Effector memory CD8-positive, alpha-beta T cell (primary cell): ENCODE measurements at places on chromosomes 6 and 20.

- peak overlapping the region; percentile 93 for H3K4me3 ChIP-seq
- no peak for DNase-seq
- H3K27me3 ChIP-seq, result no peaks in the 10 kb centered on the region
- H3K36me3 ChIP-seq, result peaks cover 42% of the 10 kb centered on the region
- H3K27ac ChIP-seq, result peak overlapping the region; percentile 32
These were observed 1.9 kb downstream of the DHX16 start for GRCh38 chr6:30670760-30671527.

- peaks cover 3% of the 10 kb centered on the region for H3K36me3 ChIP-seq
- H3K4me1 ChIP-seq, result no peaks in the 10 kb centered on the region
- H3K27me3 ChIP-seq, result peaks cover 36% of the 10 kb centered on the region
These were observed 122.2 kb downstream of the MTFR2 start for GRCh38 chr6:136127873-136128272.

GRCh38 chr6:158086054-158086503 is 82.0 kb downstream of the SERAC1 start:
- H3K27ac ChIP-seq, result peak overlapping the region; percentile 59
- peaks cover 2% of the 10 kb centered on the region for H3K4me1 ChIP-seq

DNA sequence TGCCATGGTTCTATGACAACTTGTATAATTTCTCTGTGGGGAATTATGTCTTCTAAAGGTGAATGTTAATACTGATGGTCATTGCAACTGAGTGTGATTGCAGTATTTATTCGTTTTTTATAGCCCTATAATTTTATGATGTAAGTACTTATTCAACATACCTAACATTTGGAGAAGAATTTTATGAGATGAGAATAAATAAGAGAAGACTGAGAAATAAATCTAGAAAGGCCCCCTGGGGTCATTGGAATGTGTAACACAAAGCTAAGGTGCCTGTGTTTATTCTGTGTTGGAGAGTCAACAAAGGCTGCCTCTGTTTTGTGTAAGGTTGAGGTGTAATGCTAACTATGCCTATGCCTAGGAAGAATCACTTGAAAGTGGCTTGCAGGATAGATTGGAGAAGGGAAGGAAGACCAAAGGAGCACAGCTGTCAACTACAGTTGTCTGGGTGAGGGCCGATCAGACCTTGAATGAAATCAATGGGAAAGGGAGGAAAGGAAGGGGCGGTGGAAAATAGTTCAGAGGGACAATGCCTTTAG is 1076.7 kb downstream of the KIF16B start:
- no peak overlapping the region for H3K4me3 ChIP-seq
- H3K36me3 ChIP-seq, result no peaks in the 10 kb centered on the region
- H3K4me1 ChIP-seq, result no peaks in the 10 kb centered on the region
- H3K27ac ChIP-seq, result no peak overlapping the region
- H3K27me3 ChIP-seq, result no peaks in the 10 kb centered on the region

GRCh38 chr6:166169549-166170421 is 2.1 kb upstream of the TBXT start:
- H3K4me3 ChIP-seq, result no peak overlapping the region
- H3K36me3 ChIP-seq, result no peaks in the 10 kb centered on the region
- H3K27ac ChIP-seq, result no peak overlapping the region
- peaks cover 6% of the 10 kb centered on the region for H3K4me1 ChIP-seq
- no peak for DNase-seq

- H3K27me3 ChIP-seq, result no peaks in the 10 kb centered on the region
- H3K4me3 ChIP-seq, result no peak overlapping the region
- DNase-seq, result no peak
- no peak overlapping the region for H3K27ac ChIP-seq
- no peaks in the 10 kb centered on the region for H3K36me3 ChIP-seq
- H3K4me1 ChIP-seq, result no peaks in the 10 kb centered on the region
These were observed 40.8 kb upstream of the ATXN1 start for GRCh38 chr6:16802071-16802470.

- H3K4me3 ChIP-seq, result no peak overlapping the region
- peaks cover 4% of the 10 kb centered on the region for H3K4me1 ChIP-seq
- H3K27ac ChIP-seq, result no peak overlapping the region
- peaks cover 53% of the 10 kb centered on the region for H3K27me3 ChIP-seq
- DNase-seq, result no peak
- no peaks in the 10 kb centered on the region for H3K36me3 ChIP-seq
These were observed 20.3 kb upstream of the SYNDIG1 start for GRCh38 chr20:24449026-24449720.

DNA sequence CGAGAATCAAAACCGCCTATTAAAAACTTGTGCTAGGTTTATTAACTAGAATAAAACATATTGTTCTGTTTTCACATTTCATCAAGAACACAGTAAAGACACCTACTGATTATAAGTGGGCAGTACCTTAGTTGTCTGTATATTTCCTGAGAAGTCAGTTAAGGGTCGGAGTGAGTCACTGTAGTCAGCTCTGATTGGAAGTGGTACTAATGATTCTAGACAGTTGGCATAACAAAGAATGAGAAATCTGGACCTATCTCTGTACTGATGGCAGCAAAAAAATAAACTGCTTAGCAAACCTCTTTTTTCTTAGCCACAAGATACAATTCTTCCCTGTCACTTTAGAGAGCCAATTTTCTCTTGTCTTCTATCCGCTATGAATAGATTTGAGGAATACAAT is 387.3 kb upstream of the ADGRB3 start:
- no peaks in the 10 kb centered on the region for H3K4me1 ChIP-seq
- H3K27ac ChIP-seq, result no peak overlapping the region
- no peaks in the 10 kb centered on the region for H3K27me3 ChIP-seq
- no peak overlapping the region for H3K4me3 ChIP-seq
- H3K36me3 ChIP-seq, result no peaks in the 10 kb centered on the region

- H3K36me3 ChIP-seq, result no peaks in the 10 kb centered on the region
- H3K4me1 ChIP-seq, result peaks cover 2% of the 10 kb centered on the region
- no peak for DNase-seq
- H3K27ac ChIP-seq, result peak overlapping the region; percentile 52
- no peaks in the 10 kb centered on the region for H3K27me3 ChIP-seq
These were observed 54.1 kb downstream of the FGD2 start for GRCh38 chr6:37059344-37060194.

- H3K4me1 ChIP-seq, result no peaks in the 10 kb centered on the region
- no peaks in the 10 kb centered on the region for H3K27me3 ChIP-seq
- H3K4me3 ChIP-seq, result no peak overlapping the region
- H3K27ac ChIP-seq, result no peak overlapping the region
These were observed 223.4 kb upstream of the FOXA2 start for GRCh38 chr20:22807646-22808244.

GRCh38 chr6:53424976-53425718 is 76.4 kb upstream of the ELOVL5 start:
- H3K4me1 ChIP-seq, result peaks cover 11% of the 10 kb centered on the region
- H3K36me3 ChIP-seq, result no peaks in the 10 kb centered on the region

DNA sequence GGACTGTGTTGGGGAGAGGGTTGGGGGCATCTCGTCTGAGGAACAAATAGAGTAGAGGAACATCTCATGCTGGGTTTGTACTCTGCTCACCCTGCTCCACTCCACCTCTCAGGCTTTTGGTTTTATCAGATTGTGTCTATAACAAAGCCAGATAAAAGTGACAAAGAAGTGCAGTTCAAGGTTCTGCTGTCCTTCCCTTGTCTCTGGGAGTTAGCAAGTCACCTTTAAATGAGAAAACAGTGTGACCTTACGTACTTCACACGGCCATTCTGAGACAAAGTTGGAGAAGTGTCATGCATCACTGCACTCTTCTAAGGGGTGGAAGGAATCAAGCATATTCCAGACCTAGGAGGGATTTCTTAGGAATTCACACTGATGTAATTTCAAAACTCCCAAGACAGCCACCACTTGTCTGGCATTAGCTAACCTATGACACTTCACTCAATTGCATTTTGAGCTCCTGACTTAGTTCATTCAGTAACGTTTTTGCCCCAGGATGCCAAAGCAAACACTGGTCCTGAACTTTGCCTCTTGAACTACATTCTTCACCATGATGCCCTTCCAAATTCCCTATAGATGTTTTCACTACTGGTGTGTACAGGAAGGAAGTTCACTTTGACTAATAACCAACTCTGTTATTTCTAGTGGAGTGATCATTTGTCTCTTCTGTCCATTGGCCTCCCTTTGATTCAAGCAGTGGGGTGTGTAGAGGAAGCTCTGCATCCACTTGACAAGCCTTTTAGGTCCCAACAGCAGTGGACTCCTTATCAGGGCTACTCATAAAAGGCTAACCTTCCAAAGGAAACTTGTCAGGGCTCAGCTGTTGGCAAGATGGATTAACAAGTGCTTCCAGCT is 647.6 kb upstream of the FLRT3 start:
- H3K4me3 ChIP-seq, result no peak overlapping the region
- H3K4me1 ChIP-seq, result no peaks in the 10 kb centered on the region
- no peaks in the 10 kb centered on the region for H3K36me3 ChIP-seq
- H3K27me3 ChIP-seq, result no peaks in the 10 kb centered on the region

DNA sequence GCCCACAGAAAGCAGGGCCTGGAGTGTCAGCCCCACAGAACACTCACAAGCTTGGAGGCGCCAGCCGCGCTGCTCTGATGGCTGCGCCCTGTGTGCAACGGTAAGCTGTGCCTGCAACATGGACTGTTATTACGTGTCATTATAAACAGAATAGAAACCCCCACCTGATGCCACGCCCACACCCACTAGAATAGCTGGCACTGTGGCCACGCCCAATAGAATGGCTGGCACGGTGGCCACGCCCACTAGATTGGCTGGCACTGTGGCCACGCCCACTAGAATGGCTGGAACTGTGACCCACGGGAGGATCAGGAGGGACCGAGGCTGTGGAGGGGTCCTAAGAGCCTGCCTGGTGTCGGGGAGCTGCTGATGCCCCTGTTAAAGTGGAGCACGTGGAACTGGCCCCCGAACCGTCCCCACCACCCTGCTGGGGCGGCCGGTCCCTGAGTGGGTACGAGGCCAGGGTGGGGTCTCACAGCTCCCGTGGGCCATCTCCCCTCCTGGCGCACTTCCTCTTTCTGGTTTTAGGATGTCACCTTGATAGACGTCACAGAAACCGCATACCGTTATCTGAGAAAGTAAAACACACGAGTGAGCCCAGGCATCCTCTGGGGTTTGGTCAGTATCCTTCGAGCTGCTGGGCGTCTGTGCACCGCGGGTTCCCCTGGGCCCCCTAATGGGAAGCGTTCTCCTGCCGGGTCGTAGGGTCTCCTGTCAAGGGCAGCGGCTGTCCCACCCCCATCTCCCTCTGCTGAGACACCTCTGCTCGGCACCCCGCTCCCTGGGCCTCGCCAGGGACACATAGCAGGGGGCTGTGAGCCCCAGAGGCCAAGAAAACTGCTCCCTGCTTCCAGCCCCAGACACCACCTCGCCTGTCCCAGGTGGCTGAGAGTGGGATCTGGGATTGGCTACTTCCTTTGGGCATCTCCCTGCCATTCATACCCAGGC is 25.4 kb downstream of the SLC17A9 start:
- H3K4me3 ChIP-seq, result peak overlapping the region; percentile 66
- DNase-seq, result peak; percentile 84
- peaks cover 87% of the 10 kb centered on the region for H3K27me3 ChIP-seq
- H3K27ac ChIP-seq, result peak overlapping the region; percentile 78

DNA sequence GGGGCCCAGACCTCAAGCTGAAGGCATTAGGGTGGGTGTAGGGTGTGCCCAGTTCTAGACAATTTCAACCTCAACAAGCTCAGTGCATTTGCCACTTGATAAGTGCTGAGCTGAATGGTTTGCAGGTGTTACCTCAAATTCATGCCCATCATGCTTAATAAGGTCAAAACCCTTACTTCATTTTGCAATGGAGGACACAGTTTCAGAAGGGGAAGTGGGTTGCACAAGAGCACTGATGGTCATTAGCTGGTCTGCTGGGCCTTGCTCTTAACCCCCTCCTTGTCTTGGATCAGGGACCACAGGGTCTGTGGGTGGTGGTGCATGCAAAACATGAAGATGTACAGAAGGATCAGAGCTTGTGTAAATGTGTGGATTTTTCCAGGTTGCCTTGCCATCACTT is 71.0 kb upstream of the SIRPA start:
- no peaks in the 10 kb centered on the region for H3K36me3 ChIP-seq
- H3K4me1 ChIP-seq, result no peaks in the 10 kb centered on the region
- no peak overlapping the region for H3K4me3 ChIP-seq
- no peak for DNase-seq

DNA sequence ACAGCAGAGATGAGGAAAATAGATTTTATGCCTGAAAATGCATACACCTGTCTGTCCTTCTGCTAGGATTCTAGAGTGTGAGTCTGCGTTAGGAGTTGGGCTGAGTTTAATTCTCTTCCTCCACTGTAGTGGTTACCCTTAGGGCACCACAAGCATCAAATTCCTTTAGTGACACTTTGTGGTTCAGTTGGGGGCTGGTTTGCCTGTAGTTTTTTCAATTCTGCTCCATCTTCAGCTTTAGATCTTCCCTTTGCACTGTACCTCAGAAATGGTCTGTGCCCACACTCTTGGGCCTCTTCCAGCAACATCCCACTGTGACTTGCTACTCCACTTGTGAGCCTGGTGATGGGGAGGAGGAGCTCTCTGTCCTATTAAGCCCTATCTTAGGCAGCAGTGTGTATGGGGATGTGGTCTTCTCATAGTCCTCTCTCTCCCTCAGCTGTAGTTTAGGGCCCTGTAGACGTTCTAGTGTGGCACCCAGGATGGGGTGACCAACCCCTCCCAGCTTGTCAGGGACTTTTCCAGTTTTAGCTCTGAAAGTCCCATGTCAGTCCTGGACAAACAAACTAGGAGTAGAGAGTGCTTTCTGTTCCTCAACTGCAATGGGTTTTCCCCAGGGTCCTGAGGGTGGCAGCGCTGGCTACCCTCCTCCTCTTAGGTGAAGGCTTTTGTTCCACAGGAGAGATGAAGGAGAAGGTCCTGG is 19.7 kb upstream of the OGFRL1 start:
- no peaks in the 10 kb centered on the region for H3K4me1 ChIP-seq
- peaks cover 16% of the 10 kb centered on the region for H3K27me3 ChIP-seq
- H3K27ac ChIP-seq, result no peak overlapping the region
- H3K4me3 ChIP-seq, result no peak overlapping the region

DNA sequence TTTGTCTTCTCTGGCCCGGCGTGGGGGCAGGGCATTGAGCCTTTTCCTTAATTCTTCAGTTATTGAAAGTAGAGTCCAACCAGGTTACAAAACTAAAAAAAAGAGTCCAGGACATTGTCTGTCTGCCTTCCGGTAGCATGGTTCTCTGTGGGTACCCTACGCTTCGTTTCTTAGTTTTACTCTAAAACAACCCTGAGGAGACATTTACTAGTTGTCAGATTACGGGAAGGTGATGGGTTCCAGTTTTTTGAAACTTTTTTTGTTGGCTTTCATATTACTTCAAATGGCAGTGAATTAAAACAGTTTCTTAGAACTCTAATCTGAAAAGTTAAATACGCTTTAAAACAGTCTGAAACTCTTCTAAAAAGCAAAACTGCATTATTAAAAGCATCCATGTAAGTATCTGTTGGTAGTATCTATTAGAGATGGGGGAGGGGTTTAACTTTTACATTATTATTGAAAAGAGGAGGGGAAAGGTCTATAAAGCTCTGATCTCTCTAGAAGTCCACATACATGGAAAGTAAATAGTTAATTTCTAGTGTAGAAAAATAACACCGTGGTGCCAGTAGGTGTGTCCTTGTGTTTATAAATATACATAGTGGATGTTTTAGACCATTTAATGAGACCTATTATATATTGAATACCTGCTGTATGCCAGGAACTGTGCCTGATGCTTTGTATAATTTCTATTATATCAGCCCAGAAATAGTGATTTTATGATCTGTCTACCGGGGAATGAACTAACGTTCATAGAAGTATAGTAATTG is 2.2 kb downstream of the BICRAL start:
- peaks cover 44% of the 10 kb centered on the region for H3K4me1 ChIP-seq
- no peak overlapping the region for H3K4me3 ChIP-seq
- H3K27ac ChIP-seq, result no peak overlapping the region
- H3K27me3 ChIP-seq, result no peaks in the 10 kb centered on the region
- peaks cover 7% of the 10 kb centered on the region for H3K36me3 ChIP-seq
- DNase-seq, result no peak

GRCh38 chr6:193773-194310 is 98.4 kb upstream of the DUSP22 start:
- peak overlapping the region; percentile 63 for H3K4me3 ChIP-seq
- peaks cover 55% of the 10 kb centered on the region for H3K4me1 ChIP-seq
- peak overlapping the region; percentile 88 for H3K27ac ChIP-seq
- H3K36me3 ChIP-seq, result peaks cover 3% of the 10 kb centered on the region
- peak; percentile 23 for DNase-seq
